ENCODE measurements at places on chromosomes 11 and 22.

DNA sequence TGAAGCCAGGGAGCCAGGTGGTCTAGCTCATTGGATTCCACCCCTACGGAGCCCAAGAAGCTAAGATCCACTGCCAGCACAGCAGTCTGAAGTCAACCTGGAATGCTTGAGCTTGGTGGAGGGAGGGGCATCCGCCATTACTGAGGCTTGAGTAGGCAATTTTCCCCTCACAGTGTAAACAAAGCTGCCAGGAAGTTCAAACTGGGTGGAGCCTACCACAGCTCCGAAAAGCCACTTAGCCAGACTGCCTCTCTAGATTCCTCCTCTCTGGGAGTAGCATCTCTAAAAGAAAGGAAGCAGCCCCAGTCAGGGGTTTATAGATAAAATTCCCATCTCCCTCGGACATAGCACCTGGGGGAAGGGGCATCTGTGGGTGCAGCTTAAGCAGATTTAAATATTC is 620.3 kb downstream of the NELL1 start:
- no peak for DNase-seq

DNA sequence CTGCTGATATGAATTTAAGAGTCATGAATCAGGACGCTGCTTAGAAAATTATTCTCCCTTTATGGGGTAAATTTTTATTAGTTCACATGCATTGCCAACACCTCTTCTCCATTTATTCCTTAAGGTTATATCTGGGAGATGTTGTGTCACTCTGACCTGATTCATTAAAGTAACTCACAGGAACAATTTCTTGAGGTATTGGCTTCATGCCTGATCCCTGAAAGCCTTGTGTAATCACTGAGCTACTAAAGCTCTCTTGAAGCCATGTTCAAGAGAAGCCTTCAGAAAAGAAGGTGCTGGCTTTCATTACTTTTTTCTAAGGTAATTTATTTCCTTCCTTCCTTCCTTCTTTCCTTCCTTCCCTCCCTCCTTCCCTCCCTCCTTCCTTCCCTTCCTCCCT is 420.6 kb downstream of the RAB38 start:
- no peak for DNase-seq

- DNase-seq, result no peak
Measured at GRCh38 chr11:65766535-65766934, 14.2 kb downstream of the AP5B1 start.

DNA sequence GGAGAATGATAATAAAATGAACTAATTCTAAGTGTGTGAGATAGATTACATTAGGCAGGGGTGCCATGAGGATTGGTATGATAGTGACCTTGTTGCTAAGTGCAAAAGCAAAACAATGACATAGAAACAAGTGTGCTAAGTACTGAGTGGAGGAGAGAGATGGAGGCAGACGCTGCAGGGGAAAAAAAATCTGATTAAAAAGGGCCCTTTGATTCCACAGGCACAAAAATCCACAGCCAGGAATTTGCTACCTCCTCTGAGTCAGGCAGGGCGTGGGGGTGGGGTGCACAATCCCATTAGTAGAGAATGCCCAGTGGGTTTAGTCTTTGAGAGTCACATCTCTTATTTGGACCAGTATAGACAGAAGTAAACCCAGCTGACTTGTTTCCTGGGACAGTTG is at the start of gene CNTF:
TSS of gene CNTF (plus strand) at position 322 of the 400 bp plus-strand sequence. CDS start 88 bp downstream, outside the sequence.
- DNase-seq, result no peak

DNA sequence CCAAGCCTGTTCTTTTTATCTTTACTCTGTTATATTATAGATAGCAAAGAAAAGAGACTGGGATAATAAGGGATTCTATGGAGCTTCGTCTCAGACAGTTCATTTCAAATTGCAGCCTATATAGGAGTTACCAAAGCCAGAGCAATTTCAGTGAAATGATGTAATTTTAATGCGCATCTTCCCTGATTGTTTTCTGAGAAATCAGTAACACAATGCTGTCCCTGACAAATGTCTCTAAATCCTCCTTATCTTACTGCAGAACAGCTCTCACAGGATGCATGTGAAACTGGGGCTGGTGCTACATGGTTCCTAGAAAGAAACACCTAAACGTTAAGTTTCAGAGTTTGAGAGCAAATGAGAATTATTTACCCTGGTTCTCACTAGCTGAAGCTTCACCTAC is 467.9 kb upstream of the ANO3 start:
- no peak for DNase-seq

Data from stimulated activated CD4-positive, alpha-beta T cell treated with anti-CD3 and anti-CD28 coated beads, Interleukin-15, amount 100 ng/mL, for 1 hour (primary cell).